ENCODE measurements at places on chromosomes 6 and 20.
A peak's percentile ranks its signal among the peaks of the same experiment; 100 is the strongest.

- no peak for DNase-seq
Measured at GRCh38 chr20:10321138-10321717, 102.6 kb downstream of the SNAP25 start.

- DNase-seq: no peak
Measured at GRCh38 chr20:57272883-57273535, 6.6 kb upstream of the BMP7 start.

DNA sequence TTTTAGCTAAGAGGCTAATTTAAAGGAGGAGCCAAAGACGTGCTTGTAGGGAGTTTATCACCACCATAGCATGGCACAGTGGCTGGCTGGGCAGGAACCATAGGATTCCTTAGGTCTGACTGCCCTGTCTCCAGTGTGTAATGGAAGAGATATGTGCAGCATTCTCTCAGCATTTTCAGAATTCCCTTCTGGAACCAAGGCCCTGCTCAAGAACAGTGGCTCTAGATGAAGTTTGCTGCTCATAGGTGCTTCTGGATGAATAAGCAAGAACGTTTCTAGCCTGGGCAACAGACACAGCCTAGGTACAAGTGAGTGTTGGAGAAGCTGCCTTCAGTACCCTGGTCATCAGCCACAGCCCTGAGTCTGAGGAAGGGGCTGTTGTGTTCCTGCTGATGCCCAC, 69.1 kb downstream of the LCA5 start:
- no peak for DNase-seq

DNA sequence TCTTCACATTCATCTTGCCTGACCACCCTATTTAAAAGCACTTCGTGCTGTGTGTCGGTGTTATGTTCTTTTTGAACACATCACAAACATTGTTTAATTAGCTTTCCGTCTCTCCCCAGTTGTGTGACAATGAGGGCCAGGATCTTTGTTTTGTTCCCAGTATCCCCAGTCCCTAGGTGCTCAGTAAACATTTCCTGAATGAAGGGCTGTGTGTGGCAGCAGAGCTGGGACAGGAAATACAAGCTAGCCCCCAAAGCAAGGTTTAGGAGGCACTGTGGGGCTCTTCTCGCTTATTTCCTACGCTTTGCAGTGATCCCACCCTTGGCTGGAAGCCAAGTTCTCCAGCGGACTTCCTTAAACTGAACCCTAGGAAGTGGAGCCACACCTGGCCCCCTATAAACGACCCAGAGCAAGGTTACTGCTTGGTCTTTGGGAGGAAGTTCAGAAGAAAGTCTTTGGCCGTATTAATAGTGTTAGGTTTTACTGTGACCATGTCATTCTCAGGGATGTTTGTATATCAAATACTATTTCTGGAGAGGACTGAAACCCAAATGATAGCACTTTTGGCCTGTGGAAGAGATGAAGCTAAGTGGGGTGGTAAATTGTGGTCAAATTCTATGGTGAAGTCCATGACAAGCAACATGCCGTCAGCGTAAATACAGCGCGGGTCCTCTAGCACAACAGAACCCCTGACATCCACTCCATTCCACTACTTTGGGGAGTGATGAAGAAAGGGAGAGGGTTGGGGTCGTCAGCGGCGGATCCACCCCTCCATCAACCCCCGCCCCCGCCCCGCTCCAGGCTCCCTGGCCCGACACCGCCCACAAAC, 570 bp upstream of the FANCE start:
- DNase-seq: peak; percentile 31

- no peak for DNase-seq
Measured at GRCh38 chr6:16089232-16090062, 39.4 kb upstream of the MYLIP start.

GRCh38 chr6:2433711-2434110, 188.3 kb upstream of the GMDS start:
- no peak for DNase-seq

DNA sequence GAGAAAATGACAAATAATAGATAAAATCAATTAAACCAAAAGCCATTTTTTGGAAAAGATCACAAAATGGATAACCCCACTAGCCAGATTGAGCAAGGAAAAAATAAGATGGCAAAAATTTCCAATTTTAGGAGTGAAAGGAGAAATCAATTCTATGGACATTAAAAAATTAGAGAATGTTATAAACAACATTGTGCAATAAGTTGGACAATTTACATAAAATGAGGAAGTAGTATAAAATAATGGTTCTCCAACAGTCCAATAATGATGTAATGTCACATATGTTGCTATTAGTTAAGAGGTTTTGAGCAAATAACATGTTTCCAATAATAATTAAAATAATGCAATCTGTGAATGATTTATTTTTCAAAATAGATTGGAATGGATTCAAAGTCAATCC, 3.1 kb upstream of the SNAP91 start:
- no peak for DNase-seq
